Mesenteric fat pad (tissue), 1 donor: ENCODE measurements at places on chromosomes 1 and 21. TPM values are rescaled to one million over a fixed set of nuclear protein-coding genes. Genes with fewer than 3 reads are reported as not detected.

GRCh38 chr1:223200903-223201302 lies 57.9 kb upstream of the TLR5 start:
- DNase-seq = no peak

- DNase-seq = no peak
Measured at GRCh38 chr1:248906753-248907661, 972 bp downstream of the PGBD2 start.

DNA sequence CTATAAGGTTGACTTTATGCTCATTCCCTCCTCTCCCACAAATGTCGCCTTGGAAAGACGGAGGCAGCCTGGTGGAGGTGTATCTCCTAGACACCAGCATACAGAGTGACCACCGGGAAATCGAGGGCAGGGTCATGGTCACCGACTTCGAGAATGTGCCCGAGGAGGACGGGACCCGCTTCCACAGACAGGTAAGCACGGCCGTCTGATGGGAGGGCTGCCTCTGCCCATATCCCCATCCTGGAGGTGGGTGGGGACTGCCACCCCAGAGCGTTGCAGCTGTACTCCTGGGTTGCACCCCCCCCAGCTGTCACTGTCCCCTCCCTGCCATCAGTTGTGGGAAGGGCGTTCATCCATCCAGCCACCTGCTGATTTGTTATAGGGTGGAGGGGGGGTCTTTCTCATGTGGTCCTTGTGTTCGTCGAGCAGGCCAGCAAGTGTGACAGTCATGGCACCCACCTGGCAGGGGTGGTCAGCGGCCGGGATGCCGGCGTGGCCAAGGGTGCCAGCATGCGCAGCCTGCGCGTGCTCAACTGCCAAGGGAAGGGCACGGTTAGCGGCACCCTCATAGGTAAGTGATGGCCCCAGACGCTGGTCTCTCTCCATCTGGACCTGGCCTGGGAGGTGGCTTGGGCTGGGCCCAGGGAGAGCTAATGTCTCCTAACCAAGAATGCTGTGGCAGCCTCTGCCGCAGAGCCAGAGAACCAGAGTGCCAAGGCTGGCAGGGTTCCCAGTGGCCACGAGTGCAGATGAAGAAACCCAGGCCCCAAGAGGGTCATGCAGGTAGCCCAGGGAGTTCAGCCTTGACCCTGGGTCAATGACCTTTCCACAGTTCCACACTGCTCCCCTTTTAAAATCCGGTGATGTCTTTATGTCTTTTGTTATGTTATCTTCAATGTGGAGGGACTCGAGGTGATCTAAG lies 13.1 kb downstream of the PCSK9 start:
- DNase-seq = peak; percentile 88

DNA sequence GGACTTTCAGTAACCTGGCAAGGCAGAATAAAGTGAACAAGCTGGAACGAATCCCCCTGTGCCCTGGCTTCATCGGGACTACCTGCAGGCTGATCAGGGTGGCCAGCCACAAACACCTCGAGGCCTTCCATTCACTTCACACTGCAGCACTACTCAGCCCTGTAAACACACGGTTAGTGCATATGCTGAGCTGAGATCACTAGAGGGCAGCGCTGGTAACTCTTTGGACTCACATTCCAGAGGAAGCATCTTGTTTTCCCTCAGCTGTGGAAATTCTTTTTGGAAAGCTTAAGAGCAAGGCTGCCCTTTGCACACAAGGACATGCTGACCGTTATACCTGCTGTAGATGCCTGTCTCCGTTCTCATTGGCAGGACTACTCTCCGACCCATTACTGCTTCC lies 32.1 kb downstream of the PCSK9 start:
- no peak for DNase-seq

DNA sequence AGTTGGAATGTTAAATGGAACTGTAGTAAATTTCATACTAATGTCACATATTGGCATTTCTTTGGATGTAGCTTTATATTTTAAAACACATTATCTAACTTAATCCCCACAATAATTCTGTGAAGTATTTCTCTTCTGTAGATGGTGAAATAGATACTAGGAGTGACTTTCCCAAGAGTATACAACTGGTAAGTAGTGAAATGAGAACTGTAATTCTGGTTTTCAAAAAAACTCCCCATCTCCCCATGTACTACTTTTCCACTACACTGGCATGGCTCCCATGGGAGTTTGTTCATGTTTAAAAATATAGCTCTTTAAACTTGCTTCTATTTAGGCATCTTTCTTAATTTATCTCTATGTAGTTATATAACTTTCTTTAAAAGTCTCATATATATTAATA lies 10.2 kb downstream of the CHML start:
- no peak for DNase-seq

DNA sequence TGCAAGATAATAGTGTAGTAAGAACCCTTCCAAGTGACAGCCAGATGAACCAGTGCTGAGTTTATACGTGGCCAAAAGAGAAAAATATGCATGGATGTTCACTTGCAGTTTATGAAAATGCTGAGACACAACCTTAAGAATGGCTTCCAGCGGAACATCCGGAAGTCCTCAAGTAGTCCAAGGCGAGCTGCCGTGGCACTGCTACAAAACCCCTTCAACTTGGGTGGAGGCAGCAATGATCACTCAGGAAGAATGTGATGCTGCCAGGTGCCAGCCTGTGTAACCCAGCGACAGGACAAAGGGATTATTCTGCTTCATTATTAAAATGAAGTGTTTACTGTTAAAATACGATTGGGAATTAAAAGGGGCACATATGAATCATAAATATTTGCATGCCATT lies 179.6 kb downstream of the RUNX1 start:
- no peak for DNase-seq

DNA sequence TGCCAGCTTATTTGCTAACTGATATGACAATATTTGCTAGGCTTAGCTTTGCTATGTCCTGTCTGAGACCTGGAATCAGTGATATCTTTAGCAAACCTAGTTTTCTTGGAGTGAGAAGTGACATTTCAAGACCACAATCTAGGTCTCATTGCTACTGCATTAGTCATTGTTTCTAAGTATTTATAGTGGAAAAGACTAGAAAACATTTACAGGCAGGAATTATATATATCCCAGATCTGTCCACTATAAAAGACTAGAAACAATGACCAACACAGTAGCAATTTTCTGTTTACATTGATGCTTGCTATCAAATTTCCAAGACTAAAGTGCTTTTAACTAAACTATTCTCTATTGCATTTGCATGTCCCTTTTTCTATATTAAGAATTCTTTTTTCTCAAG lies 5.0 kb upstream of the RGS18 start:
- DNase-seq = no peak

DNA sequence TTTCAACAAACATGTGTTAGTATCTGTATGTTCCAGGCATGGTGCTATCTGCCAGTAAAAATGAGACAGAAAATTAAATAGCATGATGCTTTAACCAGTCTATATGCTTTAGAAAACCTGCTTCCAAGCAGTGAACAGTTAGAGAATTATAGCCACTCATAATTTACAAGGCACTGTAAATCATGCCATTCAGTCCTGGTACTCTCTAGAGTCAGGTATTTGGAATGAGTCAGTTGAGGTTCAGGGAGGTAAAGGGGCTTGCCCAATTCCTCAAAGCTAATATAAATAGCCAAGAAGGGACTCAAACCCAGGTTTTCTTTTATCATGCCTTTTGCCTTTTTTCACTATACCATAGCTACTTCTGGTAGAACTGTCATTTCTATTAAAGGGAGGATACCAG lies 184.4 kb downstream of the NFIA start:
- DNase-seq = no peak

DNA sequence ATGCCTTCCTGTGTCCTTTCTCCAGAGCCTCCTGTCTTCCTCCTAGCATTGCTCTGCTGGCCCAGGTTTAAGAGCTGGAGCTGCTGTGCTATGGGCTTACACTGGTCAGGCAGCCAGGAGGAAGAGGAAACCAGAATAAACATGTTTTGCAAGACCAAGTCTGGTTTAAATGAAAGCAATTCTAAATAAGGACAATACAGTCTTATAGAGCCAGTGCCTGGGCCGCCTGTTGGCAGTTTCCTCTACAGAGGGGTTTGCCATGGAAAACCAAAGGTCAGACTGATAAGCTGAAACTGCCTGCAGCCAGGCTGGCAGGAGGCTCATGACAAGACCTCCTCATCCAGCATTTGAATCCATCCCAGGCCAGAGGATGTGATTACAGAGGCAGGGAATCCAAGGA lies 92.9 kb upstream of the FGGY start:
- no peak for DNase-seq

- DNase-seq = no peak
Measured at GRCh38 chr1:100782473-100783039, 63.0 kb downstream of the VCAM1 start.

DNA sequence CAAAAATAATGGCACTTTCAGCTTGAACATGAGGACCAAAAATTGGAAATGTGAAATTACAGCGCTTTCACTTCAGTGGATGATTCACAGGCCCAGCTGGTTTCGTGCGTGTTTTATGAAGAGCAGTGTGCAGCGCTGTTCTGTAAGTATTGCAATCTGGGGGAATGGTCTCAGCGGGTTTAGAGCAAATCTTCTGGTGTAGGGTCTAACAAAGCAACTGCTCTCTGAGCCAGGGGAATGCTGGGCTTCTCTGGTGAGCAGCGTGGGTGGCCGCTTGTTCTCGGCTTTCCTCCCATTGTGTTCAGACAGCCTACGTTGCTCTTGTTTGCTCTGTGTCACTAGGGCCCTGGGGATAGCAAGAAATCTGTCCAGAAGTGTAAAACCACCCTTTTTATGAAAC lies 42.4 kb upstream of the GADD45A start:
- no peak for DNase-seq

Gene CHML
- total RNA-seq = 8.0 TPM

Gene LCE1C
- not detected for total RNA-seq

Gene TDRD10
- 7.2 TPM for total RNA-seq

Gene AADACL3
- total RNA-seq = 0.19 TPM

Gene C2CD4D
- total RNA-seq = not detected
